ENCODE measurements at places on chromosomes 2 and 18.

GRCh38 chr2:231648579-231649174 lies 56.0 kb downstream of the TEX44 start:
- peak; percentile 39 for DNase-seq

DNA sequence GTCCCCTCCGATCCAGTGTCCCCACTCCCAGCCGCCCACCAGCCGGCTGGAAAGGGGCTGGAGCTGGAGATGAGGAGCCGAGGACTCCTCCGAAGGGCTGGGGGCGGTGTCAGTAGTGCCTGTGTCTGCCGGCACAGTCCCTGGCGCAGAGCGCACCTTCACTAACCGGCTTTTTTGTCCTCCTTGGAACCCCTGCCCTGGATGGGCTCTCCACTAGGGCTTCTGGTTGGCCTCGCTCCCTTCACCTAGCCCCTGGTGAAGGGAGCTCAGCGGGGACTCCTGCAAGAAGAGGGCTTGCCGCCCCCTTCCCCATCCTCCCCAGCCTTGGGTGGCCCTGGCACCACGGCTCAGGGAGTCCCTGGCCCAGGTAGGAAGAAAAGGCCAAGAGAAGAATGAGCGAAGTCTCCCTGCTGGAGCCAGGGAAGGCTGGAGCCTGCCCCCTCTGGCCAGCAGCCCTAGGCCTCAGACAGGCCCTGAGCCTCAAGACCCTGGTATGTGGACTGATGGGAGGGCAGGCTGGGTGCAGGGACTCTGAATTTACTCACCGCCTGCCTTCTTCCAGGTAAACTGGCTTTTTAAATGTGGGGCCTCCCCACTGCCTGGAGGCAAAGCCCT lies 570 bp upstream of the ECEL1 start:
- no peak for DNase-seq

DNA sequence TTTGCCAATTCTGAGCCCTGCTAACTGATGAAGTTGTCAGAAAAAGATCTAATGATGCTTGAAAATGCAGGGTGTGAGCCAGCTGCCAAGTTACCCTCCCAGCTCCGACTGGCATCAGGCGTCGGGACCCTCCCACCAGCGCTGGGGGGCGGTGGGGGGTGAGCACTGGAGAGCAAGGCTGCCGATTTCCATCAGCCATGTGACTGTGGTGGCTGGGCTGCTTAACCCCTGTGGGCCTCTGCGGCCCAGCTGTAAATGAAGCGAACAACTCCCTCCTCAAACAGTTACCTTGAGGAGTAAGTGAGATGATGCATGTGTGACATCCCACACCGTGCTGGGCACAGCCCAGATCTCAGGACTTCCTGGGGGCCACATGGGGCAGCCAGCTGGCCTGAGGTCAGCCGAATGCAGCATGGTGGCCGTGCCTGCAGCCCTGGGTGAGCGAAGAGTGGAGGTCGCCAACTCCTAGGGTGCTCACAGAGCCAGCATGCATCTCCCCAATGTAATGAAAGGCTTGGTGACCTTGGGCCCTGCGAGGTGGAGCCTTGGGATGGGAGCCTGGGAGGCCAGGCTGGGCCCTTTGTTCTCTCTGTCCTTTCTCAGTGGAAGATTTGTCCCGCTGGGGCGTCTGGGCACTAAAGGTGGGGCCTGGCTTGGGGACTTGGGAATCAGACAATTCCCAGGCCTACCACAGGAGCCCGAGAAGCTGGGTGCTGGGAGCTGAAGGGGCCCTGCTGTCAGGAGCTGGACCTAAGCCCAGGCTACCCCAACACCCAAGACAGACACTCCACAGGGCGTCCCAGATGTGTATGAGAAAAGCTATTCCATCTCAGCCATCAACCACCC lies 25.1 kb downstream of the CIB4 start:
- DNase-seq = no peak

DNA sequence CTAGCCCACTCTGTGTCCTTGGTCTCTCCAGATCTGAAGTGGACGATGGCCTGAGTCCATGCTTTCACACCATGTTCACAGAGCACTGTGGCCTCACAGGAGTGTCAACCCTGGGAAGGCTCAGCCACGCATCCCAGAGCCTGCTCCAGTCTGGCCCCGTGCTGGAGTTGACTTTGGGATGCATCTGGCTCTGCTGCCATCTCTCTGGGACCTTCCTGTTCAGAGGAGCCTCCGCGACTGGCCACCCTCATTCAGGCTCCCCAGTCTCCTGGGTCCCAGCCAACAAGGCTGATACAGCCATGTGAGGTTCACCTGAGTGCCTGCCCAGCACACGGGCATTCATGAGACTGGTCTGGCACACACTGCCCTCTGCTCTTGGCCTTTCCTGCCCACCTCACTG lies 199.7 kb upstream of the RAB6C start:
- DNase-seq = no peak

DNA sequence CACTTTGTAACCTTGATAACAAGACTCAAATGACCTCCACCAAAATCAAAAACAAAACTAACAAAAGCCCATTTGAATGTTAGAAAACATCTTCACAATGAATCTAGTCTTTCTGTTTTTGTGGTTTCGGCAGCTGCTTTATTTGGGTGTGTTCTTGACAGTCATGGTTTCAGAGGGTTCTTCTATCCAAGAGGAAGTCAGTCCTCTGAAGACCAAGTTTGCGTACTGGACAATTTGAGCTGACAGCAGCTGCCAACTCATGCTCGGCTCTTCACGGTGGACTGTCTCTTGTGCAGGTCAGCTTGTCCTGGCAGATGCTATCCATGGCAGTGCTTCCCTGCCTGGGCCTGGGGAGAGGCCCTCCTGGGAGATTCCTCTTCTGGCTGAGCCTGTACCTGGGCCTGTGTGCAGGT lies 91.0 kb downstream of the TMEM17 start:
- DNase-seq = no peak
